ENCODE measurements at places on chromosomes 3 and 15.

DNA sequence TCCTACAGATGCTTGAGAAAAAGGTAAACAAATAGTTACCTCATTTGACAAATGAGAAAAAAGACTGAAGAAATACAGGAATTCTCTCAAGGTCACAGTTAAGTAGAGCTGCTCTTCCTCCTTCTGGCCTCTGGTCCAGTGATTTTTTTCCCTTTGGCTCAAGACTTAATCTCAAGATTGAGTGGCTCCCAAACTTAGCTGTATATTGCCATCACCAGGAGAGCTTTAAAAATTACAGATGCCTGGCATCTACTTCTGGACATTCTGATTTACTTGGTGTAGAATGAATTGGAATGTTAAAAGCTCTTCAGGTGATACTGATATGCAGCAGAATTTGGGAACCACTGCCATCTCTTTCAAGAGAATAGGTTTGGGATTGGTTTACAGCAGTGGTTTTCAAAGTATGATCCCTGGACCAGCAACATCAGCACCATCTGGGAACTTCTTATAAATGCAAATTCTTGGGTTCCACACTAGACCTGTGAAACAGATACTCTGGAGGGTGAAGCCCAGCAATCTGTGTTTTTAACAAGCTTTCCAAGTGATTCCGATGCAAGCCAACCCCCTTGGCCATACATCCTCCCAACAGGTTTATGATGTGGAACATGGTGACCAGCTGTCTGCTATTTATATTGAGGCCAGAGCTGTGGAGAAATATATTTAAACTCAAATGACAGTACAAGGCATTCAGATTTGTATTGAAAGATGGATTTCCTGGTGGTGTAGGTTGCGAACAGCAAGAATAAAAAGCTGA, 333.0 kb upstream of the RARB start:
- no peak for DNase-seq

- no peak for DNase-seq
These were observed 3.8 kb upstream of the ZNF280D start for GRCh38 chr15:56736881-56737707.

DNA sequence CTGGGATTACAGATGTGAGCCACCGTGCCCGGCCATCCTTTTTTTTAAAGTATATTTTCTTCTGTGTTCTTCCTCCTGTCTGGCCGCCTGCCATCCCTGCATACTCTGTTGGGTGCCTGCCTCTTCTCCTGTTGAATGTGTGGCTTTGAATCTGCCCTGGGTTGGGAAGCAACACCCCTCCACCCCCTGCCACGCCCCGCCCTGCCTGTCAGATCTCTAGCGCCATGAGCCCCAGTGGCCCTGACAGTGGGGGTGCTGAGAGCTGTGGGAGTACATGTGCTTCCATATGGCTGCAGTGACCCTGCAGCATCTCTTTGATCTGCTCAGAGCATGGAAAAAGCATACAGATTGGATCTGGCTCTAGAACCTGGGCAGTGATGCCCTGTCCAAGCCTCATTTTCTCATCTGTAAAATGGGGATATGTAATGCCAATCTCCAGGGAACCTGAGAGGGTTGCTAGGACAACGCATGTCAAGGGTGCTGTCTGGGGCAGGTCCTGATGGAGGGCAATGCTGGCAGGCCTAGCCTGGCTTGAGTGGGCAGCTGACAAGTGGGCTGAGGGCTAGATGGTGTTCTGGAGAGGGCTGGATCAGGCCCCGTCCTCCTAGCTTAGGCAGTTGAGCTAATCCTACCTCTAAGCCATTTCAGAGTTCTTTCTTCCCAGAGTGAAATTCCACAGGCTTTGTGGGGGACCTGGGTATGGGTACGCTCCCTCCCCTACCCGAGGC, 23.9 kb downstream of the CCDC13 start:
- DNase-seq: no peak

GRCh38 chr15:79900087-79900486, 3.3 kb upstream of the MTHFS start:
- DNase-seq: no peak

DNA sequence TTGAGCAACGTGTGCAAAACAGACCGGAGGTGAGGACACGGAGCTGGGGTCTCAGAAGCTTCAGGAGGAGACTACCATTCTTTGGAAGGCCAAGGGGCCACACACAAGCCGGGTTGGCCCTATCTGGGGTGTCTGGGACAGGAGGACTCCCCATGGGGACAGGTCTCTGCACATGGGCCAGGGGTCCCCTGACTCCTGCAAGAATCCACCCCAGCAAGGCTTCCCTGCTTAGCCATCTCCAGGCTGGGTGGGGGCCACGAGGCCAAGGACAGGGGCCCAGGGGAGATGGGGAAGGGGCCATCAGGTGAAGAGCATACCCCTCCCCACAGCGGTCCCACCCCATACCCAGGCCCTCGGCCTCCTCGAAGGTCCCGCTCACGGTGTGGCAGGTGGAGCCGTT, 38.5 kb downstream of the ADAMTS7 start:
- DNase-seq: no peak

DNA sequence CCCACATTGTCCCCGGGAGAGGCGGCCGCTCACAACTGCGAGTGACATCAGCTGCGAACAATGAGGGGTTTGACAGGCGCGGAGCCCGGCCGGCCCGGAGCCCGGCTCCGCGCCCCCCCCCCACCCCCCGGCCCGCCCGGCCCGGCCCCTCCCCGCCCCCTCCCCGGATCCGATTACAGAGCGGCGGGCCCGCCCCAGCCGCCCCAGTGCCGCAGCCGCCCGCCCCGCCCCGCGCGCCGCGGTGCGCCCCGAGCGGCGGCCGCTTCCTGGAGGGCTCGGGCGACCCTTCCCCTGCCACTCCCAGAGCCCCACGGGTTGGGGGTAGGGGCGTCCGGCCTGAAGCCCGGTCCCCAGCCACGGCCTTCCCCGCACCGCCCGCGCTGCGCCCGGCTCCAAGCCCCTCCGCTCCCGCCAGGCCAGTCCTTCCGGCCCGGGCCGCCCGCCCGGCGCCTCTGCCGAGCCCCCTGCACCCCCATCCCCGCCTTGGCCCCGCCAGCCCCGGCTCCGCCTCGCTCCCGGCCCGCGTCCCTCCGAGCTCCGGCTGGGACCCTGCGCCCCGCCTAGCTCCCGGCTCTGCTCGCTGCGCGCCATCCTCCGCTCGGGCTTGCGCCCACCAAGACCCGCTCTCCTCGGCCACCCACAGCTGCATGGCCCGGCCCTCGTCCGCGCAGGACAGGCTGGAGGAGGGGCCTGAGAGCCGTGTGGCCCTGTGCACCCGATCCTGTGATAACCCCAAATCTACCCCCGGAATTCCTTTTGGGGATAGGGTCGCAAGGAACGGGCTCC, at the start of gene PCBP4:
PCBP4 (minus strand) TSS at position 71 of the 786 bp plus-strand sequence. CDS start 6,214 bp downstream, outside the sequence.
- DNase-seq: peak; percentile 63

DNA sequence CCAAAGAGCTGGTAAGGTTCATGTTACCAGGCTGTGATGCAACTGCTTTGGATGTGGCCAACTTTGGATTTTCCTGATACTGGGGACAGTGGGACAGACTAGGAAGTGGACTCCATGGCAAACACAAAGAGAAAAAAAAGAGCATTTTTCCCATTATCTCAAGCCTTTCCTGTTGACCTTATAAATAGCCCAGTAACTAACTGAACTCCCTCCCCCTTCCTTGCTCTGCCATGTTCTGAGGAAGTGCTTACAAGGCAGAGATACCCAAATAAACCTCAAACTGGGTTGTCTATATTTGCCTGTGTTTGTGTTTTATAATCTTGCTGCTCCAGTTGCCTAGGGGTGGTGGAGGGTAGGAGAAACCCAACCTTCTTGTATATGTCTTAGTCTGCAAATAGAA, 27.3 kb upstream of the SLC9A9 start:
- no peak for DNase-seq

DNA sequence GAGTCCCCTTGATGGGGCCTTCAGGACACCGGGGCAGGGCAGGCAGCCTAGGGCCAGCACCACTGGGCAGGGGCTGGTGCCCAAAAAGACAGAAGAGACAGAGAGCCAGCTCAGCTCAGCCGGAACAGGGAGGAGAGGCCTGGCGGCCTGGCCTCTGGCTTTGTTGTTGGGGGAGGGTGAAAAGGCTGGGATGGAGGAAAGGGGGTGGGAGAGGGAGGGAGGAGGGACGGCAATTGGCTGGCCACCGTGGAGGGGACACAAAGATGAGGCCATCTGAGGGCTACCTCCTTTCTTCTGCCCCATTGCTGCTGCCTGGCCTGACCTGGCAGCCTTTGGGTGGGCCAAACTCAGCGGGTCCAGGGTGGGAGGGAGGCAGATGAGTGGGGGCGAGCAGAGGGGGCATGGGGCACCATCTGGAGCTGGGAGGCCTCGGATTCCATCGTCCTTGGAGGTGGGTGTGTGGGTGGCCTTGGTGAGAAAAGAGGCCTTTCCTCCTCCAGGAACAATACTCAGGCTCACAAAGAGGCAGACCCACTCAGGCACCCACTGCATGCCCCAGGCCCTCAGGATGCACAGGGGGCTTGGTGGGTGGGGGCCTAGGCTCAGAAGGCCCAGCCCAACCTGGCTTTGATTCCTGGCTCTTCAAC, 9.3 kb downstream of the EFCC1 start:
- no peak for DNase-seq

- DNase-seq: no peak
These were observed 1.7 kb downstream of the SEMA3G start for GRCh38 chr3:52443268-52443610.

DNA sequence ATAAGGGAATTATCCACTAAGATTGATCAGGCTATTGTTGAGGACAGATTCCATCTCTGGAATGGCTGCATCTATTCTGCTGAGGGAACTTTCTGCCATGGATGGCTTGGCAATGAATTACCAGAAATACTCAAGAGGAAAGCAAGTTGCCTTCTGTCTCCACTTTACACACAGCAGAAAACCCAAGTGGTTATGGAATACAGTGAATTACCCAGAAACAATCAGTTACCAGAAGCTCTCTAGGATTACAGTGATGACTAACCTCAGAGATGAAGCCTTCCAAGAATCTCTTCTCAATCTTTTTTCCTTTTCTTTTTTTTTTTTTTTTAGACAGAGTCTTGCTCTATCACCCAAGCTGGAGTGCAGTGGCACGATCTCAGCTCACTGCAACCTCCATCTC, 183.3 kb downstream of the WDR76 start:
- DNase-seq: no peak

GRCh38 chr3:152480282-152480953, 211.7 kb downstream of the MBNL1 start:
- no peak for DNase-seq

DNA sequence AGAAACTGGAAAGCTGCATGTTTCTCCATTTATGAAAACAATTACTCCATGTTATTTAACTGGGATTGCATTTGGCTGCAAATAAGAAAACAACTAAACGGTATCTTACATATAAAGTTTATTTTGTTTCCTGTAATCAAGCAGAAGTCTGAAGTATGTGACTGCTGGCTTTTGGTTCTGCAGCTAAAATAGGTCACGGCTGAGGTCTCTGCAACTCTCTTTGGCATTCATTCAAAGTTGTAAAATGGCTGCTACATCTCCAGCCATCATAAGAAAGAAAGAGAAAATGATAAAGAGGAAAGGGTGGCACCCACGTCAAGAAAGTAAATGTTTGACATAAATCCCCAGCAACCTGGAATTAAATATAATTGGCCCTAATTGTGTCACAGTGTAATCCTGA, 406.1 kb downstream of the TBC1D5 start:
- DNase-seq: no peak

DNA sequence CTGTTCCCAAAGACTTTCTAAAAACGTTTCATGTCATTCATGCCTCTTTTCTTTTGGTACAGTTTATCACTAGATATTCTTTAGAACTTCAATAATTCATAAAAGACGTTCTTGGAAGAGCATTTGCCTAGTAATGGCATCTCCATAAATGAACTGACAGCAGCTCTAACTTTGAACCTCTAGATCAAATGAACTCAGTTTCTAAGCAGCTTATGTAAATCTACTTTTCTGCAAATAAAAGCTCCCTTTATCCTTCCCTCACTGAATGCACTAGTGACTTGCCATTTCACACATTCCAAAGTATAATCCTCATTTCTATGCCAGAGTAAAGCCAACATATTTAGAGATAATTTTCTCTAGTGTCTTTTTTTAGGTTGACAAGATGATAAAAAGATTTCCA, 85.2 kb downstream of the ZMAT3 start:
- DNase-seq: no peak

DNA sequence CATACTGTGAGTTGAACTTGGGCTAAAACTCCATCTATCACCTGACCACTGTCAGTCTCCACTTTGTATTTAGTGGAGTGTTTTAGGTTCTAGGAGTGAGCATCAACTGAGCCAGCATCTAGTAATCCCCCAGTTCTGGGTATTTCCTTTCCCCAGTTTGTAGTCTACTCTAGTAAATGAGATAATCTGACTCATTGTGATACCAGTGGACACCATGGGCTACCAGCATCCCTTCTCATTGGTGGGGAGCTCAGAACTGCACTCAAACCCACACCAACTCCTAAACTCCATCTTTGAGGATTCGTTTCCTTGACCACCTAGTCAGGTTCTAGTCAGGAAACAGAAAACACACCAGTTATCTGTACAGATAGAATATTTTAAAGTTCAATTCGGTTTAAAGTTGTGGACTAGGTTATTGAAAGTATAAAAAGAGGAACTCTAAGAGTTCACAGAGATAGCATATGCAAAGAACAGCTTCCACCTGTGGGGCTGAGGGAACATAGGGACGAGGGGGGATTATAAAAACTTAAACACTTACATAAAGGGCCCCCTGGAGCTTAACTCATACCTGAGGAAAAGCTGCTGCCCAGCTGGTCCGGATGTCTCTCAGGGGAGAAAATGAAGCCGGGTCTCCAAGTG, 36.0 kb downstream of the LEO1 start:
- no peak for DNase-seq

- DNase-seq: no peak
These were observed 2.3 kb downstream of the ANXA2 start for GRCh38 chr15:60395276-60396011.

GRCh38 chr15:55348281-55348778, 29.3 kb downstream of the PIGB start:
- no peak for DNase-seq

- DNase-seq: no peak
These were observed 96.2 kb upstream of the NR2F2 start for GRCh38 chr15:96234109-96234892.

GRCh38 chr3:177494216-177494615, 296.9 kb upstream of the TBL1XR1 start:
- DNase-seq: no peak

- DNase-seq: peak; percentile 28
These were observed 155.5 kb downstream of the POLR2M start for GRCh38 chr15:57861815-57862586.

- no peak for DNase-seq
These were observed 547.8 kb upstream of the TBL1XR1 start for GRCh38 chr3:177744873-177745606.

Measured in DMS53 (cell line).